ENCODE measurements at places on chromosomes 16 and 17.

- DNase-seq, result no peak
Measured at GRCh38 chr16:25148568-25149215, 37.1 kb downstream of the LCMT1 start.

DNA sequence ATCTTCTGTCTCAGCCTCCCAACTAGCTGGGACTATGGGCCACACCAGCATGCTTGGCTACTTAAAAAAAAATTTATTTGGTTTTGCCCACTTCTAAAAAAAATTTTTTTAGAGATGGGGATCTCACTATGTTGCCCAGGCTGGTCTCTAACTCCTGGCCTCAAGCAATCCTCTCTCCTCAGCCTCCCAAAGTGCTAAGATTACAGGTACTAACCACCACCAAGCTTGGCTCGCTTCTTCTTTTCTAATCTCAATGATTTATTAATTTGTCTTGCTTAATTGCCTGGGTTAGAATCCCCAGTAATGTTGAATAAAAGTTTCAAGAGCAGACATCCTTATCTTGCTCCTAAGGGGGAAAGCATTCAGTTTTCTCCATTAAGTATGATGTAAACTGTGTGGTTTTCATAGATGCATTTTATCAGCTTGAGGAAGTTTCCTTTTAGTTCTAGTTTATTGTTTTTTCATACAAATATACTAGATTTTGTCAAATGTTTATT lies 65.8 kb upstream of the NACA2 start:
- DNase-seq, result no peak

GRCh38 chr16:73713251-73713650 lies 583.4 kb upstream of the PSMD7 start:
- no peak for DNase-seq

- no peak for DNase-seq
Measured at GRCh38 chr16:85137323-85138072, 25.2 kb upstream of the CIBAR2 start.

GRCh38 chr17:58052945-58053715 lies 30.1 kb upstream of the DYNLL2 start:
- no peak for DNase-seq

- peak; percentile 54 for DNase-seq
Measured at GRCh38 chr17:75267411-75268232, 3.4 kb downstream of the MIF4GD start.

- no peak for DNase-seq
Measured at GRCh38 chr17:72063262-72063661, 57.6 kb upstream of the SOX9 start.

DNA sequence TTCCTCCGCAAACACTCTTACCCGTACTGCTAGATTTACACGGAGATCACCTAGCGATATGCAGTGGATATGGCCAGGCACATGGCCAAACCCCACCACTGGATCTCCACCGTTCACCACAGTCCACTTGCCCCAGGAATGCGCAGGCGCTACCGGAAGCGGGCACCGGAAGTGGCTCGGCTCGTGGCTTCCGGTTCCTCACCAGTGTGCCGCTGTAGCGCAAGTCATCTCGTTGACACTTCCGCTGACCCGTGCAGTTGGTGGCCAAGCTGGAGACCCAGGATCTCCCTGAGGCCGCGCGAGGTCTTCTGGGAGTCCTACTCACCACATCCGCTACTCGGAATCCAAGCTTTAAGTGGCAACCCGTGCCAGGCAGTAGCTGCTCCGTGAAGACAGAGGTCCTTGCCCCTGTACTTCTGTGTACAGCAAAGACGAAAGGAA lies 11.5 kb downstream of the ZNF597 start:
- DNase-seq, result no peak

- no peak for DNase-seq
Measured at GRCh38 chr16:17018585-17018939, 452.2 kb downstream of the XYLT1 start.

DNA sequence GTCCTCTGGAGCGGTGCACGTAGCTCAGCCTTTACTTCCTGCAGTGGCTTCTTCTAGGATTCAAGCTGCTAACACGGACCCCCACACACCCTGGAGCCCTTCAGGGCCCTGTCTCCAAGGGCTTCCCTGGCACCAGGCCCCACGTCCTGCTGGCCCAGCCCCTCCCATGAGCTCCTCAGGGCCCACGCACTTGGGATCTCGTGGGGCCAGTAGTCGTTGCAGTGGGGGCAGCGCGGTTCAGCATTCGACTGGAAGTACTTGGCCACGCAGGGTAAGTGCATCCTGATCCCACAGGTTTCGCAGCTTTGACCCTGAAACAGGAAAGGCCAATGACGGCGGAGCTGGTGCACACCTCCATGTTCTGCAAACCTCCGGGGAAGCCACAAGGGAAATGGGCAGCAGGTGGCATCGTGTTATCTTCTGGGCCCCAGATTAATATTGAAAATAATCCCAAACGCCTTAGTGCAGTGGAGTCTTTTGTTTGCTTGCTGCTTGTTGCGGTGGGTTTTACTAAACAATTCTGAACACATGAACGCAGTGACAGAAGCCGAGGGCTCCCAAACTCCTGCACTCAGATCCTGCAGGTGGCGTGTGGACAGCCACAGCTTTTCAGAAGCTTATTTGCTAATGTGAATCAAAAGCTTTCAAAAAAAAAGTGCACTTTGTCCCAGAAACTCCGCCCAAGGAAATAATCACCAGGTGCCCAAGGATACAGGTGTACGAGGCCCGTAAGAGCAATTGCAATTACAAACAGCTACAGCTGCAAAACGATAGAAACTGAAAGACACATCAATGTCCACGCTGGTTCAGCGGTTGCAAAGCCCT lies 22.4 kb downstream of the KDM8 start:
- no peak for DNase-seq

- no peak for DNase-seq
Measured at GRCh38 chr17:80033840-80034239, 1.8 kb downstream of the TBC1D16 start.

DNA sequence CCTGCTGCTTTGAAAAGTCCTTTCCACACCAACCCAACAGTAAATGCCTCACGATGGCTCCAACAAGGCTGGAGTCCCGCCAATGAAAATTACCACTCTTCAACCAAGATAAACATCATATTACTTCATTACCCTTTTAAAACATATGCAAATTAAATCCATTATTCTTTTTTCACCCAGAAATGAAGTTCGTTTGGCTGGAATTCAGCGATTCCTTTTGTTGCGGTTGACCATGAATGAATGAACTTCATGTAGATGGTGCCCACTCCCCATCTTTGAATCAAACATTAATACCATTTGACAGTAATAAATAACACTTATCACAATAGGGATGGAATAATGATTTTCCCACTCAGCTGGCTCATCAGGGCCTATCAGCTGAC lies 211.5 kb upstream of the TOX3 start:
- DNase-seq, result no peak

- no peak for DNase-seq
Measured at GRCh38 chr16:60907645-60908044, 1128.6 kb downstream of the CDH8 start.

DNA sequence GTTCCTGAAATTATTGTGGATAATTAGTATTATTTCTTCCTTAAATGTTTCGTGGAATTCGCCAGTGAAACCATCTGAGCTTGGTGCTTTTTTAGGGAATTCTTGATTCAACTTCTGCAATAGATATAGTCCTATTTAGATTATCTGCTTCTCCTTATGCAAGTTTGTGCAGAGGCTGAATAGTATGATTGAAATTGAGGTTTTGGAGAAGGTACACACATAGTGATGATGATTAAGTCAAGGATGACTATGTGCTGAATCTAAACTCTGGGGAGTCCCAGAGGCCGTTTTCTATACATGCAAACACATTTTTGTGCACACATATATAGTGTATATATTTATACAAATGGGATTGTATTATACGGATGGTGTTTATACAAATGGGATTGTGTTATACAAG lies 5.2 kb upstream of the MYH4 start:
- DNase-seq, result no peak

GRCh38 chr17:42248351-42249179 lies 27.6 kb downstream of the STAT5B start:
- no peak for DNase-seq

DNA sequence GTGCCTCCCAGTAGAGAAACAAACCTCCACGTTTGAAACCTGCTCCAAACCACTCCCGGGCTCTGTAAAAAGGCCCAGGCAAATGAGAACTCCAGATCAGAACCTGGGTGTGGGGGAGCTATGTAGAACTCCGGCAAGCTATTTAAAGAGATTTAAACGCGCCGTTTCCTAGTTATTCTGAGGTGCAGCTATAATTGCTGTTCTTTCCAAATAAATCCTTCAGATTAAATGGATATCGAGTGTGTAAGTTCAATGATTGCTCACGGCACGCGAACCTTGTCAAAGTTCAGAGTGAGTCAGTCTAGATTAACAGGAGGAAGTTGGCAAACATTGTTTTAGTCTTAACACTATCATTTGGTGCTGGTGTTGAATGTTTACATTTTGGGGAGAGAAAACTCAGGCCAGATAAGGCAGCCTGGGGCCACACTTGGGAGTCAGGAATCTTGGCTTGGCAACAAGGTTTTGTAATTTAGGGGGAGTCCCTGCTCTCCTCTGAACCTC lies 92.9 kb upstream of the SALL1 start:
- peak; percentile 65 for DNase-seq

- DNase-seq, result no peak
Measured at GRCh38 chr16:86391984-86392383, 118.3 kb upstream of the FOXF1 start.

GRCh38 chr17:46922487-46922803 lies 515 bp upstream of the GOSR2 start:
- no peak for DNase-seq

DNA sequence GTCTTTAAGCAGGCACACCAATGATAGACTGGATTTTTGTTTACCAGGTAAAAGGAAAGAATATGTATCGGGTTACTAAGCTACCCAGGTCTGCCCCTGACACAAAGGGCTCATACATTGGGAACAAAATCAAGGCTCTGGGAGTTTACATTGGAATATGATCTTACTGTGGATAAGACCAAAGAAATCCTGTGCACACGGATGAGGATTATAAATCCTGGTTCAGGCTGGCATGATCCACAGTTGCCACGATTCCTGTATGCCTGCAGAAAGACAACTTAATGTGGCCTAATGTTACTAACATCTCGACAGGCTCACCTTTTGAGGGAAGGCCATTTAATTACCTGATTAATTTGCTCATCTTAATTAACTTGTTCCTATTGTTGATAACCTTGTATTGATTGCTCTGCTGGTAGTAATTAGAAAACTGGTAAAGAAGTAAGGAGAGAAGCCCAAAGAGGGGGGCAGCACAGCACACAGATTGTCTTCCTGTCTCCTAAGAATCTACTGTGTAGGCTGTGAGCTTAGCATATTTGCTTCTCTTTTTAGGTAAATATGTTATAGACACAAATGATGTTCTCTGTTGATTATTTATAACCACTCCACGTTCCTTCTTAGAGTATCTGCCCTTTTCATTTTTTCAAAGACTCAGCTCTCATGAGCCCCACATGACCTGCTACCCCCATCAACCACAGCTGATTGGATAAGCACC lies 51.0 kb upstream of the TOX3 start:
- DNase-seq, result no peak

DNA sequence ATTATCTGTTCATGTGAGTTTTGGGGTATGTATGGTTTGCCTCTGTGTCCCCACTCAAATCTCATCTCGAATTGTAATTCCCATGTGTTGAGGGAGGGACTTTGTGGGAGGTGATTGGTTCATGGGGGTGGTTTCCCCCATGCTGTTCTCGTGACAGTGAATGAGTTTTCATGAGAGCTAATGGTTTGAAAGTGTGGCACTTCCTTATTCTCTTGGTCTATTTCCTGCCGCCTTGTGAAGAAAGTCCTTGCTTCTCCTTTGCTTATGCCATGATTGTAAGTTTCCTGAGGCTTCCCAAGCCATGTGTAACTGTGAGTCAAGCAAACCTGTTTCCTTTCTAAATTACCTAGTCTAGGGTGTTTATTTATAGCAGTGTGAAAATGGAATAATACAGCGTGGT lies 128.1 kb upstream of the HS3ST4 start:
- DNase-seq, result no peak

- DNase-seq, result no peak
Measured at GRCh38 chr16:85916141-85916890, 17.4 kb downstream of the IRF8 start.

GRCh38 chr17:60087882-60088669 lies 9.4 kb upstream of the HEATR6 start:
- DNase-seq, result peak; percentile 72

- DNase-seq, result no peak
Measured at GRCh38 chr17:27512511-27513346, 56.5 kb downstream of the KSR1 start.

DNA sequence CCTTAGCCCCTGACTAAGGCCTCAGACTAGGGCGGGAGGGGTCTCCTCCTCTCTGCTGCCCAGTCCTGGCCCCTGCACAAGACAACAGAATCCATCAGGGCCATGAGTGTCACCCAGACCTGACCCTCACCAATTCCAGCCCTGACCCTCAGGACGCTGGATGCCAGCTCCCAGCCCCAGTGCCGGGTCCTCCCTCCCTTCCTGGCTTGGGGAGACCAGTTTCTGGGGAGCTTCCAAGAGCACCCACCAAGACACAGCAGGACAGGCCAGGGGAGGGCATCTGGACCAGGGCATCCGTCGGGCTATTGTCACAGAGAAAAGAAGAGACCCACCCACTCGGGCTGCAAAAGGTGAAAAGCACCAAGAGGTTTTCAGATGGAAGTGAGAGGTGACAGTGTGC lies 12.7 kb downstream of the CES3 start:
- DNase-seq, result no peak

- DNase-seq, result peak; percentile 43
Measured at GRCh38 chr16:85675251-85675874, 13.4 kb downstream of the GINS2 start.

DNA sequence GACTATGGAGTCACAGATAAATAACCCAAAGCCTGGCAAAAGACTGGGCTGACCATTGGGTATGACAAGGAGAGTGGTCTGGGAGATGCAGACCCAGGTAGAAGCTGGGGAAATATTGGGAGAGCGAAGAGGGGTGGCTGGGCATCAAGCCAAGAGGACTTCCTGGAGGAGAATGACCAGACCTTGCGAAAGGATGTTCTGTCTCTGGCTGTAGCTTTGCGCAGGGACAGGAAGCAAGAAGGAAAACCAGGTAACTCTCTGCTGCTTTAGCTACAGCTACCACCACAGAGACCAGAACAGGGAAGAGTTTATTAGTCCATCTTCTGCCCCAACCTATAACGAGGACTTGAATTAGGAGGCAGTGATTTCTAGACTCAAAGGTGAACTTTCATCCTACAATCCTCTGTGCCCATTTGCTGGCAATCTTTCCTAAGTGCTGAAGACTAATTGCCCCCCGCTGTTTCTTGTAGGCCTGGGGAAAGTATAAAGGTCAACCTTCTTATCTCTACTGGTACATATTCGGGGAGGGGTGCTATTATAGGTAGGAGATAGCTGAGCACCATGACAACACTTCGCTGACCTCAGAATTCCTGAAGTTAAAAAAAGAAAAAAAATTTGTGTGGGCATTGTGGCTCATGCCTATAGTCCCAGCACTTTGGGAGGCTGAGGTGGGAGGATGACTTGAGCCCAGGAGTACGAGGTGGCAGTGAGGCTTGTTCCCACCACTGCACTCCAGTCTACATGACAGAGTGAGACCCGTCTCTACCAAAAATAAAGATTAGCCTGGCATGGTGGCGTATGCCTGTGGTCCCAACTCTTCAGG lies 19.1 kb upstream of the KIFC3 start:
- no peak for DNase-seq

Data from epithelial cell of esophagus (primary cell).